ENCODE measurements at places on chromosomes 2 and 18.

GRCh38 chr2:8677646-8678592 is 3.9 kb upstream of the ID2 start:
- H3K4me1 ChIP-seq, result peaks cover 47% of the 10 kb centered on the region
- peak overlapping the region; percentile 57 for H3K4me3 ChIP-seq
- H3K27me3 ChIP-seq, result peaks cover 24% of the 10 kb centered on the region
- no peaks in the 10 kb centered on the region for H3K36me3 ChIP-seq

GRCh38 chr18:73768043-73768442 is 379.6 kb downstream of the FBXO15 start:
- H3K27ac ChIP-seq, result no peak overlapping the region
- no peaks in the 10 kb centered on the region for H3K27me3 ChIP-seq
- H3K4me3 ChIP-seq, result no peak overlapping the region
- DNase-seq, result no peak

DNA sequence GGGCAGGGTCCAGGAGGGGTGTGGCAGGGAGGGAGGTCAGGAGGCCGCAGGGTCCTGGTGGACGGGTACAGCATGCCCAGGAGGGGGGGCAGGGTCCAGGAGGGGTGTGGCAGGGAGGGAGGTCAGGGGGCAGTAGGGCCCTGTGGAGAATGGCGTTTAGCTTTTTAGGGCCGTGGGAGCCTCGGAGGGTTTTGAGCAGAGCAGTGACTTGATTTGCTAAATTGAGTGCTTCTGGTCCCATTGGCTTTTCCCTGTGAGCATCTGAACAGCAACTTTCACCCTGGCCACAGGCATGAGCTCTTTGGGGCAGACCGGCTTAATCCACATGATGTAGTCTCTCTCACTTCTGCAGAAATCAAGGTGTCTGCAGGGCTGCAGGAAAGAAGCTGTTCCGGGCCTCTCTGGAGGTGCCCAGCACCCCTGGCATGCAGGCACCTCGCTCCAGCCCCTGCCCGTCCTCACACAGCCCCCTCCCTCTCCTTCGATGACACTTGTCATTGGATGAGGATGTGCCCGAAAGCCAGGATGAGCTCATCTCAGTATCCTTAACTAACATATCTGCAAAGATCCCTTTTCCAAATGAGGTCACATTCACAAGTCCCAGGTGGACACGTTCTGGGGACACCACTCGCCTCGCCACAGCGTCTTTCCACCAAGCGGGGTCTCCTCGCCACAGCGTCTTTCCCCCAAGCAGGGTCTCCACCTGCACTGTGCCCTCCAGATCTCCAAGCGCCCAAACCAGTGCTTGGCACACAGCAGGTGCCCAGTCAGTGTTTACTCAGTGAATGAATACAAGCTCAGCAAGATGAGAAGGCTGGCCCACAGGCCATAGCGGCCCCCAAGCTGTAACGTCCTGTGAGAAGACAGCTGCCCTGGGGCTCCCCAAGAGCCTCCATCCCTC is 94.0 kb downstream of the NDUFA10 start:
- DNase-seq, result no peak
- H3K27me3 ChIP-seq, result peaks cover 19% of the 10 kb centered on the region
- H3K36me3 ChIP-seq, result no peaks in the 10 kb centered on the region
- peaks cover 6% of the 10 kb centered on the region for H3K4me1 ChIP-seq
- H3K27ac ChIP-seq, result no peak overlapping the region

GRCh38 chr2:147487286-147487977 is 357.4 kb upstream of the ACVR2A start:
- H3K27me3 ChIP-seq, result no peaks in the 10 kb centered on the region
- no peak overlapping the region for H3K27ac ChIP-seq
- DNase-seq, result no peak
- H3K4me1 ChIP-seq, result no peaks in the 10 kb centered on the region
- no peaks in the 10 kb centered on the region for H3K36me3 ChIP-seq
- H3K4me3 ChIP-seq, result no peak overlapping the region

DNA sequence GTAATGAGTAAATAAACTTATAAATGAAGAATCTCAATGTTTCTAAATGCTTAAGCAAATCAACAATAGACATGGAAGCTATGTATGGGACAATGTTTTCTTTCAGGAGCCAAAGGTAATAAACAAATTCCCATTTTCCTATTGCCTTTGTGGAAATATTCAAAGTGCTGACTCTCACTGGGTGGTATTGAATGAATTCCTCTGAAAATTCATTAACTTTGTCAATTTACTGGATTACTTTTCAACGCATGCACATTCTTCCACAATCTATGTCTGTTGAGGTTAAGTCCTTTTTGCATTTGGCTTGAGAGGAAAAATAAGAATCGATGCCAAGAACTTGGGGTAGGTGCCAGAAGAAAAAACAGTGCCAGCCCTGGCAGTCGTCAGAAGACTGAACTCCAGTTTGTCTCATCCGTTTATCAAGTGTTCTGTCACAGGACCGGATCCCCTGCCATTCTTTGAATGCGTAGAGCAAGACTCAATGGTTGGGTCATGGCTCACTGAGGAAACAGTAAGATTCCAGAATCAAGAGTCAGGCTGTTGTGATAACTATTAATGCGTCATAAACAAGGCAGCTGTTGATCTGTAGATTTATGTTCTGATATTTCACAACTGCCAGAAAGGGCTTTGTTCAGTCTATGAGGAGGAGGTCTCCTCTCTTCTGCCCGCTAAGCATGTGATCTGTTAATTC is 133.3 kb downstream of the GFPT1 start:
- H3K27me3 ChIP-seq, result no peaks in the 10 kb centered on the region
- H3K4me3 ChIP-seq, result no peak overlapping the region
- H3K4me1 ChIP-seq, result no peaks in the 10 kb centered on the region
- DNase-seq, result no peak
- H3K36me3 ChIP-seq, result no peaks in the 10 kb centered on the region

DNA sequence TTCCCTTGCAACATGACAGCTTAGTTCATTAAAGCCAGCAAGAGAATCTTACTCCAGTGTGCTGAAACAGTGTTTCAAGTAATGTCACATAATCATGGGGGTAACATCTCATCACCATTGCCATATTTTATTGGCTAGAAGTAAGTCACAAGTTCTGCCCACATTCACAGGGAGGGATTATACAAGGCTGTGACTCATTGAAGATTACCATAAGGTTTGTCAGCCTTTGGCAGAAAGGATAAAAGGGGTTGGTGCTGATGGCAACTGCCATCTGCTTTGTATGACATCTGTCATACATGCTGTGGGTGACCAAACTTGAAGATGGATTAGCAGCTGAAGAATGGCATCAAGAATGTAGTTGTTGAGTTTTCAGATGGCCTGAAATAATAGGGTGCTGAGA is 61.2 kb downstream of the KCNE4 start:
- H3K27me3 ChIP-seq, result no peaks in the 10 kb centered on the region
- H3K27ac ChIP-seq, result no peak overlapping the region
- H3K4me3 ChIP-seq, result no peak overlapping the region
- no peaks in the 10 kb centered on the region for H3K4me1 ChIP-seq
- H3K36me3 ChIP-seq, result no peaks in the 10 kb centered on the region

GRCh38 chr2:143085125-143085784 is 44.0 kb upstream of the ARHGAP15 start:
- no peaks in the 10 kb centered on the region for H3K36me3 ChIP-seq
- no peak for DNase-seq
- no peaks in the 10 kb centered on the region for H3K4me1 ChIP-seq
- H3K27me3 ChIP-seq, result no peaks in the 10 kb centered on the region
- H3K4me3 ChIP-seq, result no peak overlapping the region

DNA sequence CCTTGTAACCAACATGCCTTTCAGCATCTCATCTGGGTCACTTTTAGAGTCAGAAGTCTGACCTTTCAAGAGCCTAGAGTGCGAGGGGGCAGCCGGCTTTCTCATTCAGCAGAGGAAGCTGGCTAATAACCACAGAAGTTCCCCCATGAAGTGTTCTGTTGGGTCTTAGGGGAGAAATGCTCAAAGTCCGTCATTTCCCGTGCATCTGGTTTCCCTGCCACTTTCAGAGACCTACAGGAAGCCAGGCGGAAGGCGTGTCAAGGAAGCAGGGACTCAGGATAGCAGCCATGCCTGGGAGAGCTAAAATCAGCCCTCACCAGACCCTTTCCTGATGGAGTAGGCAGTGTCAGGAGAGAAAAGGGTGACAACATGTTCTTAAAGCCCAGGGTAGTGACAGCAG is 301.8 kb upstream of the ID2 start:
- no peaks in the 10 kb centered on the region for H3K36me3 ChIP-seq
- H3K4me3 ChIP-seq, result no peak overlapping the region
- H3K4me1 ChIP-seq, result no peaks in the 10 kb centered on the region
- peak overlapping the region; percentile 18 for H3K27ac ChIP-seq
- no peaks in the 10 kb centered on the region for H3K27me3 ChIP-seq

DNA sequence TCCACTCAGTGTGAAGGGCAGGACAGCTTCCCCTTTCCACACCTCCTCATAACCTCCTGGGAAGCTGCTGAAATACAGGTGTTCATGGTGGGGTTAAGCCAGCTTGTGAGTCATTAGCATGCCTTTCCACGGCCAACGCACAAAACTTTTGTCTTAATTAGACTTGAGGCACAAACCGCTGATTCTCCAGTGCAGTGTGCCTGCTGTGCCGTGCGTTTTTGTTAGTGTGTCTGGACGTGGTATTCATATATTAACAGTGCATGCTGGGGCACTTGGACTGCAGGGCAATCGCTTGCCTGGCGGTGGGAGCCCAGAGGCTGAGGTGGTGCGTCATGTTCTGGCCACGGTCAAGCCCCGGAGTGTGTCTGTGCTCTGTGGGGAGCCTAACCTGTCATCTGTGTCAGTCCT is 156.2 kb downstream of the SH3RF3 start:
- H3K27me3 ChIP-seq, result no peaks in the 10 kb centered on the region
- no peak overlapping the region for H3K27ac ChIP-seq
- H3K4me3 ChIP-seq, result no peak overlapping the region
- H3K36me3 ChIP-seq, result no peaks in the 10 kb centered on the region

DNA sequence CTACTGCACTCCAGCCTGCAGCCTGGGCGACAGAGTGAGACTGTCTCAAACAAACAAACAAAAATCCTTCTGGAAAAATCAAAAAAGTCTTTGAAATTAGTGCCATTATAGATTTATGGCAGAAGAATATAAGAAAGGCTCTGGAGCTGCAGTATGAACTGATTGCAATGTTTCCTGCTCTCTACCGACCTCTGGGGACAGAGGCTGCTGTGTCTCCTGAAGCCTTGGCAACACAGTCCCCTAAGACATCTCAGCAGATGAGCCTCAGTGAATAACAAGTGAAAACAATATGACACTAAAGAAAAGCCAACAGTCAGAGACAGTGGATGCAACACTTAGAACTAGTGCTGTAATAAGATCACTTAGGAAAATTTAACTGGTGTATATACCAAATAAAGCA is 494.9 kb upstream of the LRATD1 start:
- no peaks in the 10 kb centered on the region for H3K4me1 ChIP-seq
- no peaks in the 10 kb centered on the region for H3K36me3 ChIP-seq
- H3K27me3 ChIP-seq, result no peaks in the 10 kb centered on the region
- DNase-seq, result peak; percentile 41
- no peak overlapping the region for H3K27ac ChIP-seq

GRCh38 chr2:190420801-190421200 is 12.6 kb downstream of the MFSD6 start:
- H3K4me1 ChIP-seq, result no peaks in the 10 kb centered on the region
- no peaks in the 10 kb centered on the region for H3K27me3 ChIP-seq
- no peak overlapping the region for H3K4me3 ChIP-seq
- no peaks in the 10 kb centered on the region for H3K36me3 ChIP-seq
- H3K27ac ChIP-seq, result no peak overlapping the region

Data from stomach (tissue), 19 donors.